ENCODE measurements at places on chromosomes 3 and 15.

GRCh38 chr3:126337980-126338651, 19.1 kb downstream of the KLF15 start:
- no peak for DNase-seq

DNA sequence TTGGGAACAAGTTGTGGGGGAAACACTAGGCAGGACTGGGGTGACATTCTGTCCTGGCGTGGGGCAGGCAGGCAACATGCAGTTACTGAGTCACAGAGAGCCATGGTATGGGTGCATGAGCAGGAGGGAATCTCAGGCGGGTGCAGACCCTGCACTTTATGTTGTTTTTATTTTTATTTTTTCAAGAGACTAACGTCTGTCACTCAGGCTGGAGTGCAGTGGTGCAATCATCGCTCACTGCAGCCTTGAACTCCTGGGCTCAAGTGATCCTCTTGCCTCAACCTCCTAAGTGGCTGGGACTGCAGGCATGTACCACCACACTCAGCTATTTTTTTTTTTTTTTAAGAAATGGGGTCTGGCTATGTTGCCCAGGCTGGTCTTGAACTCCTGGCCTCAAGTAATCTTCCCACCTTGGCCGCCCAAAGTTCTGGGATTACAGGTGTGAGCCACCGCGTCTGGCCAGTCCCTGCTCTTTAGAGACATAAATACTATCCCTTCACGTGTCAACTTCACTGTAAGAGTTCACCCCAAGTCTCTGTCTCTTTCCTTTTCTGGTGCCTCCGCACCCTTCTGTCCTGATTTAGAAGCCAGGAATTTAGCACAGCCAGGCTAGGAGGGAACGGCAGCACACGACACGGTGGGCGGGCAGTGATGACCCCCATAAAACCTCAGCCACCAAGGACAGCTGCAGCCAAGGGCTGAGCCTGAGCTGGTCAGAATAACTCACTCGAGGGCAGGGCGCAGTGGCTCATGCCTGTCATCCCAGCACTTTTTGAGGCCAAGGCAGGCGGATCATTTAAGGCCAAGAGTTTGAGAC, 72.8 kb upstream of the IQSEC1 start:
- no peak for DNase-seq

DNA sequence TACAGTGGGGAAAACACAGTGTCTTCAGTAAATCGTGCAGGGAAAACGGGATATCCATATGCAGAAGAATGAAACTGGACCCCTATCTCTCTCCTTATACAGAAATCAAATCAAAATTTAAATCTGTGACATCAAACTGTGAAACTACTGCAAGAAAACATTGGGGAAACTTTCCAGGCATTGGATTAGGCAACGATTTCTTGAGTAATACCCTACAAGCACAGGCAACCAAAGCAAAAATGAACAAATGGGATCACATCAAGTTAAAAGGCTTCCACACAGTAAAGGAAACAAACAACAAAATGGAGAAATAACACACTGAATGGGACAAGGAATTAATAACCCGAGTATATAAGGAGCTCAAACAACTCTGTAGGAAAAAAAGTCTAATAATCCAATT, 165.3 kb downstream of the PLCL2 start:
- no peak for DNase-seq

- DNase-seq, result no peak
Observed at GRCh38 chr15:24944954-24945353, 9.8 kb upstream of the SNRPN start.

GRCh38 chr3:116001151-116001621, 377.9 kb downstream of the GAP43 start:
- DNase-seq, result no peak

Data from activated gamma-delta T cell treated with Interleukin-2 at 50 U/mL for 16 hours (primary cell).